A549 (cell line): ENCODE measurements at places on chromosomes 16 and 17. TPM values are rescaled to one million over a fixed set of nuclear protein-coding genes. Genes with fewer than 3 reads are reported as not detected.

The CHST4 gene
- polyA plus RNA-seq: 0.04 to 0.10 TPM (median 0.05 TPM) in 3 replicates

The ORAI3 gene
- polyA plus RNA-seq: 7.1 to 11.8 TPM (median 10.5 TPM) in 3 replicates

The HSD11B2 gene
- polyA plus RNA-seq: 0.93 to 1.6 TPM (median 1.2 TPM) in 3 replicates

The SPATA32 gene
- 0.09 to 0.25 TPM (median 0.21 TPM) in 3 replicates for polyA plus RNA-seq

The ABCA6 gene
- polyA plus RNA-seq: 0.05 TPM in 1 of 3 replicates, not detected in the others

The PITPNM3 gene
- 1.8 to 2.3 TPM (median 2.2 TPM) in 3 replicates for polyA plus RNA-seq

The PAGR1 gene
- 41.0 to 44.5 TPM (median 43.1 TPM) in 3 replicates for polyA plus RNA-seq

The CSH1 gene
- not detected in 3 replicates for polyA plus RNA-seq

The CACNA1H gene
- polyA plus RNA-seq: 11.7 to 15.8 TPM (median 14.1 TPM) in 3 replicates

The TMEM106A gene
- 1.1 to 1.7 TPM (median 1.2 TPM) in 3 replicates for polyA plus RNA-seq

The NPB gene
- 0.29 to 0.45 TPM (median 0.38 TPM) in 3 replicates for polyA plus RNA-seq

The ITGA2B gene
- 2.2 to 4.4 TPM (median 4.1 TPM) in 3 replicates for polyA plus RNA-seq

The KRTAP4-6 gene
- polyA plus RNA-seq: not detected in 3 replicates

The CLDN9 gene
- 0.06 to 0.16 TPM (median 0.12 TPM) in 3 replicates for polyA plus RNA-seq

The SOX15 gene
- polyA plus RNA-seq: 0.19 to 0.30 TPM (median 0.22 TPM) in 3 replicates

The ZNF652 gene
- 5.5 to 5.7 TPM (median 5.5 TPM) in 3 replicates for polyA plus RNA-seq

The HIC1 gene
- polyA plus RNA-seq: 0.70 to 1.5 TPM (median 1.3 TPM) in 3 replicates

The RCVRN gene
- polyA plus RNA-seq: not detected in 3 replicates

The SEC14L1 gene
- 32.2 to 40.4 TPM (median 40.4 TPM) in 3 replicates for polyA plus RNA-seq

The ADGRG3 gene
- 0.17 to 0.34 TPM (median 0.25 TPM) in 3 replicates for polyA plus RNA-seq

The KANSL1 gene
- polyA plus RNA-seq: 21.4 to 26.0 TPM (median 22.6 TPM) in 3 replicates

The ICAM2 gene
- polyA plus RNA-seq: not detected in 3 replicates

The C17orf78 gene
- not detected in 3 replicates for polyA plus RNA-seq

The HYDIN gene
- 0.21 to 0.33 TPM (median 0.23 TPM) in 3 replicates for polyA plus RNA-seq
